Astrocyte of the spinal cord (primary cell): ENCODE measurements at places on chromosomes 12 and 14.

DNA sequence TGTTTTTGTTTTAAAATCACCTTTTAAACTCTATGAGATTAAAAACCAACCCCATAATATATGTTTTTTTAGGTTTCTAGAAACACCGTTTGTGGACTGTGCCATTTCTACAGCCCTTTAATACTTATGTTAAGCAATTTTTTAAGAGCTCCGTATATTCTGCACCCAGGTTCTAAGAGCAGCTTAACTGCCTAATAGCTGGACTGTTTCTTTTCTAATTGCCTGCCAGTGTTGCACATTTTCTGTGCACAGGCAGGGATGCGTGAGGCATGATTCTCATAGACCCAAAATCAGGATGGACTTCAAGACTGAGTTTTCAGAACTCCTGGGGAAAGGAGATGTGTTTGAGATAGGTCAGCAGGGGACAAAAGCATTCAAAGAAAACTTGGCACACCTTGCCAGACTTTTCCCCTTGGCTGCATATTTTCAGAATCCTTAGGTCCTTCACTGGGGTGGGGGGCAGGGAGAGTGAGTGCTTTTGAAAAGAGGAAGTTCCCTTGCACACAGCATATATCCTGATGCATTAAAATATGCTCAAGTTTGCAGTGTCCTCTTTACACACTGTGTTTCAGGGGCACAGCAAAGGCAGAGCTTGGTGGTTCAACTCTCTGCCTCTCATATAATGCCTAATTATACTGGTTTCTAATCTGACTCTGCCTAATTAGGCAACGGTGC lies 27.9 kb downstream of the TMEM30B start:
- no peak for DNase-seq

- DNase-seq: peak; percentile 44
Observed at GRCh38 chr14:72543341-72543740, 350.6 kb downstream of the DPF3 start.

DNA sequence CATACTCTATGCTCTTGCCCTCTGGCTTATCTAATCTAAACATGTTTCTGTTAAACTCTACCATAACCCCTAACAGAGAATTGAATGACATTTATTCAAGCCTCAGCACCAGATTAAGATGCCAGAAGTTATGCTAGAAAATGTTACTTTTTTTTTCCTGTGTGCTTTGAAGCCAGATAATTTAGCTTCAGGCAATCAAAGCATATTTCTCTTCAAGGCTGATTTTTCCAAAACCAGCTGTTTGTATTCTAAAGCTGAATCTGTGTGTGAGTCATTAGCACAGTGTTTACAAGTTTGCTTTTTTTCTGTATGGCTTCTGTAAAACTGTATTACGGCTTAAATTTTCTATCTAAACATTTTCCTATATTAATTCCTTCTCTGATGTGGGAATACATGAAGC lies 326.1 kb downstream of the FSCB start:
- DNase-seq: no peak

GRCh38 chr12:51749206-51749985 lies 99.1 kb downstream of the FIGNL2 start:
- no peak for DNase-seq

DNA sequence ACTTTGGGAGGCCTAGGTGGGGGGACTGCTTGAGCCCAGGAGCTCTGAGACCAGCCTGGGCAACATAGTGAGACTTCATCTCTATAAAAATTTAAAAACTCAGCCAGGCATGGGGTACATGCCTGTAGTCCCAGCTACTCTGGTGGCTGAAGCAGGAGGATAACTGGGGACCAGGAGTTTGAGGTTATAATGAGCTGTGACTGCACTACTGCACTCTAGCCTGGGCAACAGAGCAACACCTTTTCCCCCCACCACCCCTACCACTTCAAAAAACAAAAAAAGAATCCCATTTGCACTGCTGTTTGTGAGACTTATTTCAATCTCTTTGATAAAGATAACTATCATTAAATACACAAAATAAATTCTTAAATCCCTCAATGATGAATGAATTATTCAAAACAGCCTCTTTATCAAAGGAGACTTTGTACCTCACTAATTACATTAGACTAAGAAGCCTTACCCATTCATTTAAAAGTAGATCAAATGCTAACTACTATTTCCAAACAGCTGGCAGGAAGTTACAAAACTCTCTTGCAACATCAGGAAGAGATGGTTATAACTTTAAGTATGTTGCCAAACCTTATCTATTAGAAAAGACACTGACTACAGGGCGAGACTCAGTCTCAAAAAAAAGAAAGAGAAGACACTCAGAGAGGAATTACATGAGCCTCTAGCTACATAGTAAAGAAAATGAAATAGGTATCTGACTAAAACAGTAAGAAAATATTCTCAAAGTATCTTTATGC lies 14.7 kb downstream of the BLTP3B start:
- peak; percentile 26 for DNase-seq

- no peak for DNase-seq
Observed at GRCh38 chr12:4449851-4450221, 4.2 kb upstream of the FGF6 start.

- DNase-seq: no peak
Observed at GRCh38 chr14:54617467-54617866, 50.5 kb downstream of the SAMD4A start.

DNA sequence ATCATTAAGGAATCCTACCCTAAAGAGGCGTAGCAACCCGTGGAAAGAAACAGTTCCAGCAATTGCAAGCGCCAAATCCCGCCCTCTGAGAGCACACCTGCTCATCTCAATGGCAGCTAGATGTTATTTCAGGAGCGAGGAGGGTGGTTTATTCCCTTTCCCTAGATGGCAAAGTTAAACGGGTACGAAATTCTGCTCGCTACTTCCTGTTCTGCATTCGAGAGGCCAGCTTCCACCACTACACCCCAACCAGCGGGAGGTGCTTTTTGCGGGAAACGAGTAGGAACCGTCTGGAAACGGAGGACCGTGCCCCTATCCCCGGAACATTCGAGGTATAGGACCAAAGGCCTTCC lies 536 bp downstream of the VPS29 start:
- DNase-seq: peak; percentile 40

- DNase-seq: no peak
Observed at GRCh38 chr14:90815822-90816662, at the start of gene TTC7B. Gene TTC7B (minus strand): TSS chr14:90816430. CDS start chr14:90816295, 135 bp downstream.

GRCh38 chr12:47820631-47821345 lies 1.1 kb upstream of the HDAC7 start:
- DNase-seq: peak; percentile 96

- no peak for DNase-seq
Observed at GRCh38 chr12:95738024-95738611, 52.4 kb downstream of the NTN4 start.

- DNase-seq: no peak
Observed at GRCh38 chr12:95989504-95990123, 6.5 kb downstream of the HAL start.

- DNase-seq: peak; percentile 70
Observed at GRCh38 chr12:122437656-122438121, 15.2 kb upstream of the CLIP1 start.

- DNase-seq: no peak
Observed at GRCh38 chr12:122596838-122597237, 69.8 kb downstream of the KNTC1 start.

DNA sequence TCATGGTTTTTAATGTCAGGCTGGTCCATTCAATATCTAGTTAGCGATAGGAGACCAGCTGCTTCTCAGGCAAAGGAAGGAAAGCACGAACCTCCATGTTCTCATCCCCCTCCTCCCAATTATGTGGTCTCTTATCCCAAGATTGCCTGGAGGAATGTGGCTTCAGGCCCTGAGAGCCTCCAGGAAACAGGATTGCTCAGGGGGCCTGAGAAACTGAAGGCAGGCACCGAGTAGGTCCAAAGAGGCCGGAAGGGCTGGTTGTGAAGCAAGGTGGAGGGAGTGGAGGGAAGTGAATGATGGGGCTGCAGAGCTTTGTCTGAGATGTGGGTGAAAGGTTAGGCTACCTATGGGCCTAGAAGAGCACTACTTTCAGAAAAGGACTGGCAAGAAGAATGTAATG lies 188.2 kb upstream of the DDHD1 start:
- no peak for DNase-seq

- no peak for DNase-seq
Observed at GRCh38 chr14:75460394-75460793, 32.6 kb downstream of the JDP2 start.

DNA sequence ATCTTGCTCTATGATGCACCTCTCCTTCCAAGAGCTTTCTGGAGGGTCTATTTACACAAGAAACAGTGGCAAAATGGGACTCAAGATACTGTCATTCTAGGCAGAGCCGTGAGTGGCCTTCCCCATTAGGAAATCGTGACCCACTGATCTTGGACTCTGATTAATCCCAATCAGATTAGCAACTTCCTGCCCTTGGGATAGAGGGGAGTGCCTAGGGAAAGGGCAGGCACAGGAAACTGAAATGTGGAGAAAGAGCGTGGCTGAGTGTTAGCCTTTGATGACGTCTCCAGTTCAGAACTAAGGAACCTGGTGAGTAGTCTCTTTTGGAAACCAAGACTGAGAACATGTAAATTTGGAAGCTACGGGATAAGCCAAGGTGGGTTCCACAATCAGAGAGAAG lies 76.1 kb downstream of the NUAK1 start:
- DNase-seq: no peak

- peak; percentile 42 for DNase-seq
Observed at GRCh38 chr14:59086241-59086882, 102.1 kb upstream of the DAAM1 start.

DNA sequence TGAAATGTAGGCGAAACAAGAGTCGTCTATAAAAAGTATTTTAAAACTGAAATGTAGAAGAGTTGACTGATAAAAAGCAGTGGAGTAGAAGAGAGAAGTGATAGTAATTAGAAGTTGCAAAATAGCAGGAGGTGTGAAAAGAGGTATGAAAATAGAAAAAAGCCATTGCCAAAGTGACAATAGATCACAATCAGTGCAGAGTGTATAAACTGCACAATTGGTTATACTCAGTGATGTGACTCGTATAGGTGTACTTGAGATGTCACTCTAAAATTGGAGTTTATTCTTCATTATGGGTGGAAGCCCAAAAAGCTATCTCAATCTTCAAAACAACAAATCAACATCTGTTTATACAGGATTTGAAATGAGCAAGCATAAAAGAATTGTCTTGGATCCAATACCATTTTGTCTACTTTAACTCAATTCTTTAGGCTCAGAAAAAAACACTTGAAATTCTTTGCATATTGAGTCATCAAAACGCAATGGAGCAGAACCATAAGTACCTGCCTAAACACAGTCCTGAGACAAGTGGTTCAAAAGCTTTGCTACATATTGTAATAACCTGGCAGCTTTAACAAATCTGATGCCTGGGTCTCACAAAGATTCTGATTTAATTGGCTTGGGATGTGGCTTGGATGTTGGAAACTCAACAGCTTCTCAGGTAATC lies 8.8 kb downstream of the IKBIP start:
- peak; percentile 69 for DNase-seq

DNA sequence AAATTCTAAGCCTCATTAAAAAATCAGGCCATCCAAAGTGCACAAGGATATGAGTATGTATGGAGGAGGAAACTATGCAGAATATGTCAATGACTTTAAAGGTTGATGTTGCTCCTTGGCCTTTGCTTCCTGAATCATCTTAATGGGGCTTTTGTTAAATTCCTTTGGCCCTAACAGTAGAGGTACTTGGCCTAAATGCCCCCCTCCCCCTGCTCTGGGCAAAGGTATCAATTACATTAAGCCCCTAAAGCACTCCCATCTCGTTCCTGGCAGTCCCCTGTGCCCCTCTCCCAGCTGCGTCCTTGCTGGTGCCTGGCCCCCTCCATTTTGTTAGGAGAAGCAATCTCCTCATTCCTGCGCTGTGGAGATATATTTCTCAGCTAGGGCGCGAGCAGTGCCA lies 4.8 kb downstream of the COPZ1 start:
- no peak for DNase-seq

DNA sequence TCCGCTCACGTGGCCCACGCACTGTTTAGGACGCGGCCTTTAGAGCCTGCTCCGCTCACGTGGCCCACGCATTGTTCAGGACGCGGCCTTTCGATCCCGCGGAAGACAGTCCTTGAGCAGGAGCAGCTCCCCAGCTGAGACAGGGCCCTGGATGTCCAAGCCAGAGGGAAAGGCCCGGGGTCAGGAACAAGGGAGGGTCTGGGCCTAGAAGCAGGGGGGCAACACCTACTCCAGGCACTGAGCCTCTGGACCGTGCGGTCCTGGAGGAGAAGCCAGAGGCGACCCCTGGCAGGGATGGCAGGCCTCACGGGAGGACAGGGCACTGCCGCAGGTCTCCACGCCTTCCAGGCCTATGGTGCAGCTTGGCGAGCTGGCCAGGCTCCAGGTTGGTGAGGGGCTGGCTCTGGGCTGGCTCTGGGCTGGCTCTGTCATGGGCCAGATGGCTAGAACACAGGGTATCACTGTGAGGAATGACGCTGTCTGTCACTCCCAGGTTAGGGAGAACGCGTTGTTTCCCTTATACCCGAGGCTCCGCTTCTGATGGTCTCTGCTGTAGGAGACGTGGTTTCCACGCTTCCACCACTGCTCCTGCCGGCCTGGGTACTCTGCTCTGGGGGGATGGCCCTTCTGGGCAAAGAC lies 341.7 kb downstream of the TMEM121 start:
- DNase-seq: no peak

DNA sequence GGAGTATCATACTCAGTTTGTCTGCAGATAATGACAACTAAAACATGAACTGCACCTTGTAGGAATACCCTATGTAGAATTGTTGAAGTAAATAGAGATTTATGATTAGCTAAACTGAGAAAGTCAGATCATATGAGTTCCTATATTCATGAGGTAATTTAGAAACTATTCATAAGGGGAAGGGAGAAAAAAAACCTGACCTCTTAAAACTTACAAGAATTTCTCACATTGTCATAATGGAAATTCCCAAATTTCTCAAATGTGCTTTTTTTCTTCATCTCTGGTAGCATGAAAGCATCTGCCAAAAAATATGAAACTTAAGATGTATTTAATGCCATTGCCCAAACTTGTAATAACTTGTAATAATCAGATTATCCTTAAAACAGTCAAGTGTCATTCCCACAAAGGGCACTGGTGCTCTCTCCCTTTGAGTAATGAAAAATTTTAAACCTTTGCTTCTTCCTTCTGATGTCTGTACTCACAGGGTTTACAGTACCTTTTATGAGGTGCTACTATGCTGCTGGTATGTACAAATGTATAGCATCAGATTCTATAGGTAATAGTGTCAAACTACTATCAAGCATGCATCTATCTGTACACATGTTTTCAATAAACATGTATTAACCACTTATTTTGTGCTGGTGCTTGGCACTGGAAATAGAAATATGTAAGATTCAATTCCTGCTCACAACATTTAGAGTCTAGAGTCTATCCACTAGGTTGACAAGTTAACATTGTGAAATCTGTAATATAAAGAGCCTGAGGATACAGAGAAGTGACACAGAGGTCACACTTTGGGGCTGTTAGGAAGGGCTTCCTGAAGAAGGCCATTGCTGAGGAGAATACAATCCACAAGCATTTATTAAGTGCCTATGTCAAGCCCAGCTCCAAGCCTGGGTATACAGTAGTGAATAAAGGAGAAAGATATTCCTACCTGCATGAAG lies 17.4 kb upstream of the DRAM1 start:
- no peak for DNase-seq
